ENCODE measurements at places on chromosomes 7 and 10. TPM values are rescaled to one million over a fixed set of nuclear protein-coding genes. Genes with fewer than 3 reads are reported as not detected.

- H3K36me3 ChIP-seq: peaks cover 33% of the 10 kb centered on the region
- H3K4me1 ChIP-seq: peaks cover 47% of the 10 kb centered on the region
- H3K4me3 ChIP-seq: peak overlapping the region; percentile 28
- H3K27me3 ChIP-seq: no peaks in the 10 kb centered on the region
- DNase-seq: no peak
- H3K27ac ChIP-seq: no peak overlapping the region
Measured at GRCh38 chr7:50446542-50446960, 3.6 kb downstream of the FIGNL1 start.

GRCh38 chr10:72375173-72375572 is 20.5 kb upstream of the DNAJB12 start:
- no peaks in the 10 kb centered on the region for H3K36me3 ChIP-seq
- H3K4me3 ChIP-seq: no peak overlapping the region
- DNase-seq: no peak
- peaks cover 18% of the 10 kb centered on the region for H3K4me1 ChIP-seq
- H3K27ac ChIP-seq: no peak overlapping the region
- no peaks in the 10 kb centered on the region for H3K27me3 ChIP-seq

GRCh38 chr7:43553999-43554398 is 28.9 kb upstream of the STK17A start:
- peaks cover 20% of the 10 kb centered on the region for H3K4me1 ChIP-seq
- H3K27ac ChIP-seq: peak overlapping the region; percentile 54
- H3K36me3 ChIP-seq: peaks cover 2% of the 10 kb centered on the region
- DNase-seq: no peak
- H3K27me3 ChIP-seq: peaks cover 15% of the 10 kb centered on the region

- H3K27ac ChIP-seq: no peak overlapping the region
- H3K4me1 ChIP-seq: peaks cover 4% of the 10 kb centered on the region
- no peaks in the 10 kb centered on the region for H3K36me3 ChIP-seq
- peaks cover 22% of the 10 kb centered on the region for H3K27me3 ChIP-seq
- no peak for DNase-seq
Measured at GRCh38 chr10:621981-622740, 67.3 kb downstream of the DIP2C start.

DNA sequence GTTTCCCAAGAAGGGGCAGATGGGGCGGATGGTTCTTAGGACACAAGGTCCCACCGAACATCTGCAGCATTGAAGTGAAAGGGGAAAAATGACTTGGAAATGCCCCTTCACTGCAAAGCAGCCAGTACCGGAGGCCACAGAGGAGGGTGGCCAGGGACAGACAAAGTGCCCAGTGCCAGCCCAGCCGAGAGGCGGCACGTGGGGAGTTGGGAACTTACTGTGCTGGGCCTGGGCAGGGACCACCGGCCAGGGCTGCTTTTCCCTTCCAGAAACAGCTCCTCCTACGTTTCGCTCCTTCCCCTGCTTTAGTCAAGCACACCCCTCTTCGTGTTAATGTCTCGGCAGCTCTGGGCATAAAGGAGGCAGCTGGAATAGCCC is 129.2 kb downstream of the TNS3 start:
- no peak for DNase-seq
- no peak overlapping the region for H3K4me3 ChIP-seq
- H3K27me3 ChIP-seq: peaks cover under 1% of the 10 kb centered on the region
- no peak overlapping the region for H3K27ac ChIP-seq
- no peaks in the 10 kb centered on the region for H3K36me3 ChIP-seq

- no peak for DNase-seq
- H3K4me1 ChIP-seq: peaks cover 5% of the 10 kb centered on the region
- H3K36me3 ChIP-seq: no peaks in the 10 kb centered on the region
- H3K27me3 ChIP-seq: no peaks in the 10 kb centered on the region
- H3K27ac ChIP-seq: no peak overlapping the region
- H3K4me3 ChIP-seq: no peak overlapping the region
Measured at GRCh38 chr10:13222151-13222550, 12.0 kb downstream of the UCMA start.

DNA sequence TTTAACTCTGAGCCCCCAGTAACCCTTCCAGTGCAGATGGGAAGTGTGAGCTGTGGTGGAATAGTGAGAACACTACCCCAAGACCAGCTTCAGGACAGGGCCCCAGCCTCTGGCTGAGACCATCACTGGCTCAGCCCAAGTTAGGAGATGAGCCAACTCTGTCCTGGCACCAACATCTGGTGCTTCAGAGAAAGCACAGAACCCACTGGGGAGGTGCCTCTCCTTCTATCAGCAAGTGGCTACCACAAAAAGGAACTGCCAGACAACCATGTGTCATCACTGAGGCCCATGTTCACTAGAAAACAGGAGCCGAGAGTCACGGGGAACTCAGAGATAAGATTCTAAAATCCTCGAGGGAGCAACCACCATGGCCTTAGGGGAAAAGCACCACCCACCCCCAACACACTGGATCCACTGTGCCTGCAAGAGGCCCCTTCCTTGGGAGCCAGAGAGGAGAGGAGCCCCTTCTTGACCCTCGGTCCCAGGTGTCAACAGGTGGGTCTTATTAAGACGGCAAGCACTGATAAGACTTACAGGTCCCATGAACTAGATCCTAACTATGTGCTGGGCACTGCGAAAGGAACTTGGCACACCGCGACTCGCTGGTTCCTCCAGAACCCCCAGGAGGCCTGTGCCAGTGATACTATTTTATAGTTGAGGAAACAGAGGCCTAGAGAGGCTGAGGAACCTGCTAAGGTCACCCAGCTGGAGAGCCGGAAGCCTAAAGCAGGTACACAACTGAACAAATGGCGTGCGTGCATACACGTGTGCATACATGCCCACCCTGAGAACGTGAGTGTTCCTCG is 102.7 kb downstream of the FAM53B start:
- no peak overlapping the region for H3K27ac ChIP-seq
- no peaks in the 10 kb centered on the region for H3K27me3 ChIP-seq
- no peaks in the 10 kb centered on the region for H3K36me3 ChIP-seq
- no peak for DNase-seq
- peaks cover 23% of the 10 kb centered on the region for H3K4me1 ChIP-seq

GRCh38 chr10:131548176-131548575 is 236.7 kb upstream of the TCERG1L start:
- H3K36me3 ChIP-seq: no peaks in the 10 kb centered on the region
- no peak overlapping the region for H3K4me3 ChIP-seq
- H3K27me3 ChIP-seq: no peaks in the 10 kb centered on the region
- DNase-seq: no peak

GRCh38 chr10:131742500-131742951 is 158.3 kb upstream of the PPP2R2D start:
- H3K4me1 ChIP-seq: peaks cover 3% of the 10 kb centered on the region
- no peaks in the 10 kb centered on the region for H3K36me3 ChIP-seq
- DNase-seq: no peak
- no peak overlapping the region for H3K27ac ChIP-seq
- peaks cover 13% of the 10 kb centered on the region for H3K27me3 ChIP-seq

DNA sequence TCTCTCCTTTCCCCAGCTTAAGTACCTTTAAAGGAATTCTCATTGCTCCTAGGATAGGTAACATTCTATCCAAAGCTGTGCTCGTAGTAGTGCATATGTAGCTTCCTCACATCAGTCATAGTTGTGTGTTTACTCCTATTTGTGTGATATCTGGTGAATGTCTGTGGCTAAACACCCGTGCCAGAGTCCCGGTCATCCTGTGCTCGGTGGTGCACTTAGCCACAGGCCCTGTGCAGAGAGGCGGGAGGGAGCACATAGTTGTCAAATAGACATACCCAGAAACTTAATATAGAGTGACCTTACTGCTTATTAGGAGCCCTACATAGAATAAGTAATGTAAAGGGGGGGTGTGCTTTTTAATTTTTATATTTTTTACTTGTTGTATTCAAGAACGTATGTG is 76.6 kb downstream of the RBM33 start:
- H3K4me3 ChIP-seq: no peak overlapping the region
- peaks cover 15% of the 10 kb centered on the region for H3K36me3 ChIP-seq
- H3K27me3 ChIP-seq: no peaks in the 10 kb centered on the region
- DNase-seq: no peak
- no peak overlapping the region for H3K27ac ChIP-seq
- peaks cover 11% of the 10 kb centered on the region for H3K4me1 ChIP-seq

- H3K27ac ChIP-seq: peak overlapping the region; percentile 43
- peak overlapping the region; percentile 78 for H3K4me3 ChIP-seq
- peaks cover under 1% of the 10 kb centered on the region for H3K36me3 ChIP-seq
- H3K27me3 ChIP-seq: peaks cover 30% of the 10 kb centered on the region
Measured at GRCh38 chr7:150973571-150974451, 4.3 kb downstream of the KCNH2 start.

DNA sequence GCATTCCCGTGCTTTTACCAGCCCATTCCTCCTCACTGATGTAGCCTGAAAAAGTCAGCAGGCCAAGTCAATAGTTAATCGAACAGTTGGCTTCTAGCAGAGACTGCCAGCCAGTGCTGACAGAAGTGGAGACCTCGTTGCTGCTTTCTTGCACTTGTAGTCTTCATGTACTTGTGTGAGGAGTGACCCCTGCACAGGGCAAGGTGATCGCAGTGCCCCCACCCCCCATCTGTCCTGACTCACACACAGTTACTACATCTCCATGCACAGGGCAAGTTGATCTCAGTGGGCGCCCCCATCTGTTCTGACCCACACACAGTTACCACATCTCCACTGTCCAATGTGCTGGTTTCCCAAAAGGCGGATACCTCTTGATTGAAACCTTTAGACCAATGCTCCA is 34.2 kb downstream of the C10orf71 start:
- no peak overlapping the region for H3K27ac ChIP-seq
- H3K4me1 ChIP-seq: peaks cover 14% of the 10 kb centered on the region

Gene GFRA1
- total RNA-seq: not detected

Gene HSPA12A
- 0.09 TPM for total RNA-seq

Gene EN2
- not detected for total RNA-seq

Gene MPP7
- 24.2 TPM for total RNA-seq

Gene CALN1
- total RNA-seq: not detected

Gene AMPH
- not detected for total RNA-seq

Gene SFTPA1
- total RNA-seq: not detected

Gene PRKCQ
- total RNA-seq: 61.2 TPM

Gene TMEM196
- not detected for total RNA-seq

Gene MMP21
- total RNA-seq: 0.20 TPM

Gene HOXA1
- total RNA-seq: 1.0 TPM
